Testis (tissue), 5 donors: ENCODE measurements at places on chromosomes 12 and 14.

GRCh38 chr12:114868995-114869834 is 185.2 kb upstream of the TBX3 start:
- no peak for DNase-seq

GRCh38 chr12:7344833-7345606 is 41.1 kb downstream of the ACSM4 start:
- DNase-seq, result no peak

- no peak for DNase-seq
These were observed 306.6 kb upstream of the ATP2B1 start for GRCh38 chr12:90015228-90015627.

- DNase-seq, result no peak
These were observed 901.7 kb downstream of the LRFN5 start for GRCh38 chr14:42508209-42508946.

DNA sequence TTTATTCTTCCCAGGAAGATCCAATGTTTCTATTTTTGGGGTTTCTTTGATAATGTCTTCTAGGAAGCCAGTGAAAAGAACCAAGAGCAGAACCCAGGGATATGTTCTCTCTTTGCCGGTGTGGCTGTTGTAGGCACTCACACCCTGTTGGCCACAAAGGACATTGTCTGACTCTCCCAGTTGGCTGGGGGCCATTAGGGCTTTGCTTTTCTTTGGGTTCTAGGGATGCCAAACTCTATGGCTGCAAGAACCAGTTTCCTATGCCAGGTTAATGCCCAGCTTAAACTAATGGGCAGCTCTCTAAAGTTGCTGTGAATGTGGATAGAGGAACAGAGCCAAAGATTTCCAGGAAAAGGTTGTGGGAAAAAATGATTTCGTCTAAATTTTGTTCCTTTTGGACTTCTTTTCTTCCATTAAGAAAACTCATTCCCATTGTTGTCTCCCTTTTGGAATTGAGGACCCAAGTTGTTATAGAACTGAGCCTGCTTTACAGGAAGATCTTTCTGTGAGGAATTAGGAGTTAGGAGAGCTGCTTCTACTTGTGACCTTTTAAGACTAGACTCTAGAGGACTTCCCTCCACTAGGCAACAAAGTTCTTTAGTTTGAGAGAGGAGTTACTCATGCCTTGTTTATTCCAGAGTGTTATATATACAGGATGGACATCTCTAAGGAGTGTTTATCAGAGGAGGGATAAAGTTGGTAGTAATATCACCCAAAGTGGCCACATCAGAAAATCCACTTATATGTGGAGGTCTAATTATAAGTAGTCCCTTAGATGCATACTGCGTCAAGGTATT is 13.1 kb downstream of the COPZ1 start:
- no peak for DNase-seq

- DNase-seq, result no peak
These were observed 36.8 kb downstream of the PLXNC1 start for GRCh38 chr12:94184995-94185719.

- no peak for DNase-seq
These were observed 152.4 kb downstream of the MED13L start for GRCh38 chr12:116125084-116125483.

DNA sequence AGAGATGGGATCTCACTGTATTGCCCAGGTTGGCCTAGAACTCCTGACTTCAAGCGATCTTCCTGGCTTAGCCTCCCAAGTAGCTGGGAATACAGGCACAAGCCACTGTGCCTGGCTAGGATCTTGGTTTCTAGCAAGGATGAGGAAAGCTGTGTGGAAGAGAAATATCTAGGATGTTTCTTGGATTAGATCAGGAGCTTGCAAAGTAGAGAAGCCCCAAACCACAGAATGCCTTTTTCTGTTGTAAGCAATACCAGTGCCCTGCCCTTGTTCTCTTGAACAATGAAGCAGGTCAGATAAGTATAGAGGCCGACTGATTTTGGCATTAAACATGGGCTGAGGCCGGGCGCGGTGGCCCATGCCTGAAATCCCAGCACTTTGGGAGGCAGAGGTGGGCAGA is 44.3 kb upstream of the STRN3 start:
- DNase-seq, result no peak

DNA sequence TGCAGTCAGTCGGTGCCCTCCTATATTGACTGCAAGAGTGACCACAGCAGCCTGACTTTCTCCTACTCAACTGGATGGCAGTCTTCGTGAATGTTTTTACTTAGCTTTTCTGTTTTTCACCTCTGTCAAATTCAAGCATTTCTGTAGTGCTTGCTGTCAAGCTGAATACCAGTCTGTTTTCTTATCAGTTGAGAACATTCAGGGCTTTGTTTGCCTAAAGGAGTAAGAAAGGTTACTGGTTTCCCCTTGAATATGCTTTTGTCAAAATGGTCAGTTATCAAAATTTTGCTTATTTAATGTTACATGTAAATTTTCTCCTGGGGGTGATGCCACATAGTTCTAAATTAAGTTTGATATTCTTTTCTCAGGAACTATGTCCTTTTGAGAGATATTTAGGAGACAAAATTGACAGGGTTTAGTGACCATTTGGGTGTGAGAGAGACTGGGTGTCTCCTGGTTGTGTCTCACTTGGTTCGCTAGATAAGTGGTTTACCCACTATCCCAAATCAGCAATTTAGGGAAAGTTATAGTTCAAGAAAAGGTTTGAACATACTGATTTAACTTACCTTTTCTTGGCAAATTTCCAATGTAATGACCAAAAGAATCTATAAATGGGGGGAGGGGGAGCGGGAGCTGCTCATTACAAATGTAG is 366.3 kb downstream of the TMTC2 start:
- DNase-seq, result no peak

DNA sequence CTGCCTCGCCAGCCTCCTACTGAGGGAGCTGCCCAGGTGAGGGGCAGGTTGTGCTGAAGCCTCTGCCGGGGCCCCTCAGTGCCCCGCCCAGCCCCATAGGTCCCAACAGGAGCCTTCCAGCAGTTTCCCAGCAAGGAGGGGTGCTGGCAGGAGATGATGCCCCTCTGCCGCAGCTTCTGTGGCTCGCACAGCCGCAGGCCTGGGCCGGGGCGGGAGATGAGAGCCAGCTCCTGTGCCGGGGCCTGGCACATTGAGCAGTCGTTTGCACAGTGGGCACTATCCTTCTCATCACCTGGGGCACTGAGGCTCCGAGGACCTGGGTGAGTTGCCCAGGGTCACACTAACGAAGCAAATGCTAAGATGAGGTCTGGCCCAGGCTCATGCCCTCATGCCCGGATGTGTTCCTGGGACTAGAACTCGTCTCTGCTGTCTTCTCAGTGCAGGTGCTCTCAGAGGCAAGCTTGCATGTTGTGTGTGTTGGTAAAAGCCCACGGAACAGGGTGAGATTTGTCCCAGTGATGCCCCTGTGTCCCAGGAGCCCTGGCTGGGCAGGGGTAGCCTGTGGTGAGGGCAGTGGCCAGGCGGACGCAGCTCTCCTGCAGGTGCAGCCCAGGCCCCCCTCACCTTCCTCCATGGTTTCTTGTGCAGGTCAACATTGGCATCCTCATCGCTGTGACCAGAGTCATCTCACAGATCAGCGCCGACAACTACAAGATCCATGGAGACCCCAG is 177.5 kb downstream of the ADGRD1 start:
- DNase-seq, result no peak

- DNase-seq, result no peak
These were observed 291.5 kb downstream of the RPS29 start for GRCh38 chr14:49294621-49295148.

GRCh38 chr12:84222841-84223240 is 689.8 kb downstream of the SLC6A15 start:
- no peak for DNase-seq

- DNase-seq, result no peak
These were observed 31.5 kb downstream of the SCN8A start for GRCh38 chr12:51622564-51622963.

- DNase-seq, result no peak
These were observed 75.9 kb downstream of the DUSP16 start for GRCh38 chr12:12486661-12487240.

GRCh38 chr12:95506707-95507523 is 33.0 kb downstream of the METAP2 start:
- no peak for DNase-seq

GRCh38 chr12:90129366-90130030 is 420.9 kb upstream of the ATP2B1 start:
- DNase-seq, result no peak

- DNase-seq, result no peak
These were observed 150.4 kb downstream of the CALM1 start for GRCh38 chr14:90547250-90547649.
